Umbilical cord (tissue), 2 donors: ENCODE measurements at places on chromosomes 2 and 18. TPM values are rescaled to one million over a fixed set of nuclear protein-coding genes. Genes with fewer than 3 reads are reported as not detected.

GRCh38 chr18:8396254-8396653 is 213.0 kb upstream of the RAB12 start:
- DNase-seq = no peak

DNA sequence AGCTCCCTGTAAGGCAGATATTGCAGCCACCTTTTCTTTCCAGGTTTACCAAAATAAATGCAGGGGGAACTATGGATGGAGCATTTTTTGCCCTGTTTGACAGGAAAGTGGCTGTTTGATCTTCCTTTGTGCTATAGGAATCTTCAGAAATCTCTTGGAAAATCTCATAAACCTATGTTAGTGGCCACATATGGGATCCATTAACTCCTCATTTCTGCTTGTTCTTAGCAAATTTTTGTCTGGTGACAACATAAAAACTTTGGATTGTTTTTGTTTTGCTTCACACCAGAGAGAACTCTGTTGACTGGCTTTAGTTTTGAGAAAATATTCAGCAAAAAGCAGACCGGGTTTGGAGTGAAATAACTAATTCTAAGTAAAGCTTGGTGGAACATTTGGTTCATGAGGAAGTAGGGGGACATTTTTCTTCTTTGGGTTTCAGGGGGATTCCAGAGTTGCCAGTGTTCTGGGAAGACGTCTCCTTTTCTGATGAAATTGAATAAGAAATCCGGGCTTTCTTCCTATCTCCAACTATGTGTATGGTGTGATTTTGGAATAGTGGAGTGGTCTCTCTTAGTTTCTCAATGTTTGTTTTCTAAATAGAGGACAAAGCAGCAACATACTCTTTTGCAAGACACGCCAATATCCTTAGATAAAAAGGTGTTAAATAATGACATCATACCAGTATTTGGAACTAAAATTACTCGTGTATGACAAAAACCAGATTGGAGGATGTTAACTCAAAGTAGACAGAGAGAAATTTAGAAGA is 174.4 kb downstream of the ICOS start:
- peak; percentile 34 for DNase-seq

GRCh38 chr2:46269544-46270273 is 27.5 kb upstream of the EPAS1 start:
- DNase-seq = no peak

DNA sequence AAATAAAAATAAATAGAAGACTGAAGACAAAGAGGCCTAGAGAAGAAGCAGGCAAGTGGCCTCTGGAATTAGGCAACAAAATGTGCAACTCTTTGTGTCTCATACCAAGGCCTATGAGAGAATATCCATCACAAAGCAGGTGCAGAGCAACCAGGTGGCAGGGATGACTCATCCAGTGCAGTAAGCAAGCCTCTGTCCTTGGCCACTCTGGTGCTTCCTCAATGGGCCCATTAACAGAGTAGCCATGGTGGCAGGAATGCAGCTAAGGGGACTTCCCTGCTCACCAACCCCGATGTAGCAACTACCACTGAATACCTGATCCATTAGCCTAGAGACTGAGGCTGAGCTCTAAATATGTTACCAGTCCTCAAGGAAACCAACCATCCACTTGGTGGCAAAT is 11.0 kb upstream of the EPG5 start:
- DNase-seq = no peak

DNA sequence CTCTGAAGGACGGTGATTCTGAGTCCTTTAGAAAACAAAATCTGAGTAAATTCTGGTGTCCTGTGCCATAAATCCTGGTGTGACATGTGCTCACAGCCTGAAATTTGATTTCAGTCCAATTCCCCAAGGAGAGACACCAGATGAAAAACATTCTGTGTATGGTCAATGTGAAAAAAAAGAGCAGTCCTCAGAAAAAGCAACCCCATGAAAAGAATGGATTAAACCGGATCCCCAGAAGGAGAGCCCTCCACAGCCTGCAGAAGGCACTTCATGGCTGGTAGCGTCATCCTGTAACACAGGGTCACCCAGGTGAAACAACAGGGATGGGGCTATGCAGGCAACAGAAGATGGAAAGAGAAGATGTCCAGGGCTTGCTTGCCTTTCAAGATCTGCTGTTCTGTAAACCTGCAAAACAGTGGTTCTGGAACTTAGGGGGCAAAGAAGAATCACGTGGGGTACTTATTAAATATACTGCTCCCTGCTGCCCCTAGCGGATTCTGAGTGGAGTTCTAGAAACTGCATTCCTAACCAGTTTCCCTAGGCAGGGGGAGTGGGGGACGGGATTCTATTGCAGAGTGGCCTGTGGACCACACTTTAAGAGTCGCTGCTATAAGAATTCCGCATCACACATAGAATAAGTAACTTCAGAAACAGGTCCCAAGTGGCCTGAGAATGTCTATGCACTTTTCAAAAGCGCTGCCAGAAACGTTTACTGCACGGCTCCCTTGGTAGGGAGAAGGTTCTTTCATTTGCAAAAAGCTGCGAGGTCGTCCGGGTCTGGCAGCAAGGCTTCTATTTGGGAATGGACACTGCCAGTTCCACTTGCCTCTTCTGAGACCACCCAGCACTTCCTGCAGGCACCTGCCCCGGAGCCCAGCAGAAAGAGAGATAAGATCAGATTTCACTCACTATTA is 118.9 kb upstream of the ARL5A start:
- DNase-seq = peak; percentile 47

Gene MBP
- 20.0 TPM for total RNA-seq
